T follicular helper cell (primary cell): ENCODE measurements at places on chromosomes 13 and 19.

GRCh38 chr19:30669329-30670010 lies 297.3 kb downstream of the ZNF536 start:
- peak; percentile 11 for DNase-seq

GRCh38 chr13:112193463-112194166 lies 126.7 kb downstream of the SOX1 start:
- DNase-seq, result no peak

GRCh38 chr13:73325723-73326558 lies 267.1 kb downstream of the KLF5 start:
- DNase-seq, result no peak

GRCh38 chr13:75689686-75690085 lies 53.6 kb downstream of the LMO7 start:
- DNase-seq, result no peak

DNA sequence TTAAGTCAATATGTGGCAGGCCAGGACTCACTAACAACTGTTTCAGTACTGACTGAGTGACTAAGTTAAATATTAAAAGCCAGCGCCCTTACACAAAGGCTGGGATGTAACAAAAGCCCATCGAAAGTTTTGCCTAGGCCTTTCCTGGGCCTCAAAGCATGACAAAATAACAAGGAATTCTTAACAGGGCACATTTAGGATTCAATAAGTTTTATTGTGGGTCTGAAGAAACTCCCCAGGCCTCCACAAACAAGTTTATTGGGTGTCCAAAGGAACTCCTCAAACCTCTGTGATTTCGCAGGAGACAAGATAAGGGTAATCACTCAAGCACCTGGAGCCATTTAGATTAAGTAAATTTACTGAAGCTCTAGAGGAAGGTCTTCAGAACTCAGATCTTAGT lies 130.7 kb upstream of the SGCG start:
- DNase-seq, result no peak
